HFFc6 (cell line): ENCODE measurements at places on chromosomes 7 and 10.

GRCh38 chr10:3131098-3131497 lies 41.5 kb downstream of the PITRM1 start:
- no peak for DNase-seq

GRCh38 chr7:131431289-131431688 lies 103.6 kb downstream of the MKLN1 start:
- no peak for DNase-seq

DNA sequence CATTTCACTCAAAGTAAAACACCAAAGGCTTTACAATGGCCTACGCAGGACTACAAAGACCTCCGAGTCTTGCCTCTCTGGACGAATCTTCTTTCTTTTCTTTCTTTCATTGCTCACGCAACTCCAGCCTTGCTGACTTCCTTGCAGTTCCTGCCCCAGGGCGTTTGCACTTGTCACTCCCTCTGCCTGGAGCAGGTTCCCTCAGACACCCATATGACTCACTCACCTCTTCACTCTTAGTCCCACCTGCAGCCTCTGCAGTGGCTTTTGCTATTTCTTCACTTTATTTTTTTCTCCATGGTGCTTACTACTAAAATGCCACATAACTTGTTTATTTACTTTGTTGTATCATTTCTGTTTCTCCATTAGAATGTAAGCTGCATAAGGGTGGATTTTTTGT lies 33.1 kb downstream of the GHRHR start:
- no peak for DNase-seq

DNA sequence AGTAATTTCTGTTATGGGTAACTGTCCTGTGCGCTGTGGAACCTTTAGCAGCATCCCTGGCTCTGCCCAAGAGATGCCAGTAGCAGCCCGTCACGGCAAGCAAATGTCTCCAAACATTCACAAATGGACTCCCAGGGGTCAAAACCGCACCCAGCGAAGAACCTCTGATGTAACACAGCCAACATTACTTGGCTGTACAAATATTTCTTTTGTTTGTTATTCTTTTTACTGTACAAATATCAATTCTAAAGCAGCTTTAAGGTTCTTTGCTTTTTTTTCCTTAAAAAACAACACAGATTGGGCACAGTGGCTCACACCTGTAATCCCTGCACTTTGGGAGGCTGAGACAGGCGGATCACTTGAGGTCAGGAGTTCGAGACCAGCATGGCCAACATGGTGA lies 182.5 kb downstream of the KMT2E start:
- DNase-seq, result no peak

DNA sequence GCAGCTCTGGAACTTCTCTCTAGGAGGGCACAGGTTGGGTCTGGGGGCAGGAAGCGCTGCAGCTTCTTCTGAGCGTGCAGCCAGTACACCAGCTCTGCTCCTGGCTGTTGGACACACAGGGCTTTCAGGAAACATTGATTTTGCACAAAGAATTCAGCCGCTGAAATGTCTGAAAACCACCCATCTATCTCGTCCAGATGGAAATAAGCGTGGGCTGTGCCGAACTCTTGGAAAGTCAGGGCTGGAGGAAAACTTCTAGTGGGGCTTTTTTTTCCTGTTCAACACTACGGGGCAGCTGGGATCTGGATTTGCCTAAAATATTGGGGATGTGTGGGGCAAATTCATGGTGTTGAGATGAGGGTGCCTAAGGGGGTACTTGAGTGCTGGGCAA lies 31.2 kb downstream of the PALD1 start:
- no peak for DNase-seq

- DNase-seq, result no peak
Measured at GRCh38 chr7:112699725-112700513, 90.3 kb downstream of the TMEM168 start.

DNA sequence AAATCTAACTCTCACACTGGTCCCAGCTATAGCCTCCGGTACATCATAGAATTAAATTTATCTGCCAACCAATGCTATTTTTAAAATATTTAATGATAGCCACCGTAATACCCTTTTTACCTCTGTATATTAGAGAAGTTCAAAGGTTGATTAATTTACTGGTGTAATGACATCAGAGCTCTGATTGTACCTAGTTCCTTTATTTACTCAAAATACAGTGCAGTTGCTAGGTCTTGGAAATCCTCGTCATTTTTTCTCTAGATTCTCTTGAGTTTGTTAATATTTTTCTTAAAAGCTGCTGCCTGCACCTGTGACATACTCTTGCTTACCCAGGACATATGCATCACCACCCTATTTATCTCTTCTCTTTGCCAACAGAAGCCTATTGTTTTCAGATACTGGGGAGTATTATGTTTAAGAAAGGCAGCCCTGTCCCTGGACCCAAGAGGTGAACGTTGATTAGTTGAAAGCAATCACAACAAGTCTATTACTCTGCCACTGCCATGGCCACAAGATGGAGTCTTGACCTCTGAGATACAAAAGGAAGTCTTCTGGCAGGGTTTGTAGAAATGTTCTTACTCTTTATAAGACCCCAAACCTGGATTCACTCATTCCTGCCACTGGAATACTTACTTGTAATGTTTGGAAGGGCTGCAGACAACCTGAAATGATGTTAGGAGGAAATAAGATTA lies 25.6 kb upstream of the TMEM26 start:
- no peak for DNase-seq

- no peak for DNase-seq
Measured at GRCh38 chr10:5985029-5985428, 7.7 kb upstream of the IL15RA start.

GRCh38 chr7:154387252-154387651 lies 335.1 kb downstream of the DPP6 start:
- no peak for DNase-seq

DNA sequence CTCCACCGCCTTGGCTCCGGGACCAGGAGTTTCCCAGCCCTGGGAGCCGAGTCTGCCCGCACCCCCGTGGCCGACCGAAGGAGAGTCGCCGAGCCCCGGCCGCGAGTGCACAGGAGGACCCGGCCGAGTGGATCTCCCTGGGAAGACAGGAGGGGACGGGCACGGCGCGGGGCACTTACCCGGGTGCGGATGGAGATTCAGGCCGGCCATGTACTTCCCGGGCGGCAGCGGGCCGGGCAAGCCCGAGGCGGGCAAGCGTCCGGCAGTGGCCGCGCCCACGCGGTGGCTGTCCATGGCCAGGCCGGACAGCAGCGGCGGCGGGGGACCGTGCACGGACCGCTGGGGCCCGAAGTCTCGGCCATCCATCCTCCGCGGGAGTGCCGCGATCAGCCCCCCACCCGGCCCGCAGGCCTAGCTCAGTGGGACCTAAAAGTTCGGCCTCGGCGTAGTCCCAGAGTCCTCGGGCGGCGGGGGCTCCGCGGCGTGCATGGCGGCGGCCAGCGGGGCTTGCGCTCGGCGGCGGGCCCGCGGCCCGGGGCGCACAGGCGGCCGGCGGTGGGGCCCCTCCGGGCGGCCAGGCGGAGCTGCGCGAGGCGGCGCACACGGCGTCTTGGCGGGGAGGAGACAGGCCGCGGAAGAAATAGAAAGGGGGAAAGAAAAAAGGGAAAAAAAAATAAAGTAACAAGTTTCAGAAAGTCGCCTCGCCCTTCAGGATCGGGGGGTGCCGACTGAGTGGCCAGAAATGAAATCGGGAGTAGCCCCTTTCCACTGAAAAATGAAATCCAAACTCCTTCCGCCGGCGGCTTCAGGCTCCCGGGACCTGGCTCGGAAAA lies 2.5 kb downstream of the TNRC18 start:
- DNase-seq, result no peak

DNA sequence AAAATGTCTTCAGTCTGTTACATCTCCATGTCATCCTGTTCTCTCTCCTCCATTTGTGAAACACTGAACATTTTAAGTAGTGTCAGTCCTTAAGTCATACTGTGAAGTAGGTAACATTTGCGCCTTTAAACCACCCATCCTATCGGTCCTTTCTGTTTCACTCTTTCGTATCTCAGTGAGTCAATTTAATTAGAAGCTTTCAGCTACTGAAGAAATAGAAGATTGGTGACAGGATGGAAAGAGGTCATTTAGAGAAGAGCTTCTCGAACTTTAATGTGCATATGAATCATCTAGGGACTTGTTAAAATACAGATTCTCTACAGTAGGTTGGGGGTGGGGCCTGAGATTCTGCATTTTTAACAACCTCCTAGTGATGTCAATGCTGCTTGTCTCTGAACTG lies 113.4 kb downstream of the SRI start:
- no peak for DNase-seq

GRCh38 chr10:10911471-10911921 lies 106.2 kb upstream of the CELF2 start:
- DNase-seq, result peak; percentile 78

- no peak for DNase-seq
Measured at GRCh38 chr10:129659508-129660268, 192.6 kb downstream of the MGMT start.

DNA sequence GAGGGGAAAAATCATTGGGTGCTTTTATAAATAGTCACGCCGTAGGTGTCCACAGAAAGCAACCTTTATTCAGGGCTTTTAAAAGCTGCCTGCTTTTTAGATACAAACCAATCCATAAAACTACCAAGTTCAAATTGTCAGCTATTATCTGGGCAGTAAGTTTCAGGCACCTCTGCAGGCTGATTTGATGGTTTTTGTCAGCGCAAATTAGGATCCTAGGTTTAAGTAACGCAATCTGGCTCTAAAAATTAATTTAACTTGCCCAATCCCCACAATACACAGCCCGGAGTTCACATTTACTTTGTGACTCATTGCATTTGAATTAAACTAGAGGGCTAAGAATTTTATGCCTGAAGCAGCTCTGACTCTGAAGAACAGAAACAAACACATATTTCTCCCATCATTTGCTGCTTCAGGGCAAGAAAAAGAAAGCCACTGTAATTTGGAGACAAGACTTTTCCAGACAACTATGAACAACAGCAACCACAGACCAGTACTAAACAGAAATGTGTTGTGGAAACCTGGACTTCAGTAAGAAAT lies 43.3 kb downstream of the NRP1 start:
- peak; percentile 96 for DNase-seq

DNA sequence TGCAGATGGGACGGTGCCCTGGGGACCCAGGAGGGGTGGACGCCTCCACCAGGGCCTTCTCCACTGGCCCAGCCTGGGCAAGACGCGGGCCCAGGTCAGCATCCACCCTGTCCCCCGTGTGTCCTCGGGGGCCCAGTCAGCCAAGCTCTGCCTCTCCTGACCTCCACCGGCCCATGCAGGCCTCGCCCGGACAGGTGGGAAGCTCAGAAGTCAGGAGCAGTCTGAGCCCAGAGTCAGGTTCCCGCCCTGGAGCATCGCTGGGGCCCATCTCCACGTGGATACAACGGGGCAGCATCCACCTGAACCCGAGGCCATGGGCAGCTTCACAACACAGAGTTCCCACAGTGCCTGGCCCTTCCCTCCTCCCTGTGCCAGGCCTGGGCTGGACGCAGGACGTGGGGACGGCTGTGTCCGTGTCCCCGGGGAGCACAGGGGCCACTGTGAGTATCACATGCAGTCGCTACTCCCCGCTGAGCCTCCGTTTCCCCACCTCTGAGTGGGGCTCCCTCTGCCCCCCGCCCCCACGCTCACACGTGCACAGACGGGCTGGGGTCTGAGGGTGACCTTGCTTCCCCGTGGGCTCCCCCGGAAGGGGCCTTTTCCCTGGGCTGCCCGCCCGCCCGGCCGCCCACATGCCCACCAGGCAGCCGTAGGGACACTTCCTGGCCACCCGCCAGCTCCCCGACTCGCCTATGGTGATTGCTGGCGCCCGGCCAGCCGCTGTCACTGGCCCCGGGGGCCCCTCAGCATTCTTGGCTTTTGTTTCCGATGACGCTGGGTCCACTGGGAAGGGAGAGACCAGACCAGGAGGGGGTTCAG lies 64.3 kb downstream of the PDGFA start:
- no peak for DNase-seq

- no peak for DNase-seq
Measured at GRCh38 chr10:66983475-66983818, 57.6 kb downstream of the LRRTM3 start.

DNA sequence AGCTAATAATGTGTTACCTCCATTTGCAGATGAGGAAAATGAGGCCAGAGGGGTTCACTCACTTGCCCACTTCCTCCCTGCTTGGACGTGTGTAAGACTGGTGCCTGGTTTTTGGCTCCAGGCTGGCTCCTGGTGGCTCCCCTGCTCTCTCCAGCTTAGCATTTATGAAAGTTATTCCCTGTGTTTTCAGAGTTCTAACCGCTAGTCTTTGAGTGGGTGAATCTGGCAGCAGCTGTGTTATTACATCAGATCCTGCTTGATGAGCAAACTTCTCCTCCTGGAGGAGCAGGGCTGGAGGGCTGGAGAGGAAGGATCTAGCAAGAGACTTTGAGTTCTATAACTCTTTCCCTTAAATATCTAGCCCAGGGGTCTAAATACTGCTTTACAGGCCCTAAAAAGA lies 80.9 kb upstream of the AGBL3 start:
- peak; percentile 85 for DNase-seq

DNA sequence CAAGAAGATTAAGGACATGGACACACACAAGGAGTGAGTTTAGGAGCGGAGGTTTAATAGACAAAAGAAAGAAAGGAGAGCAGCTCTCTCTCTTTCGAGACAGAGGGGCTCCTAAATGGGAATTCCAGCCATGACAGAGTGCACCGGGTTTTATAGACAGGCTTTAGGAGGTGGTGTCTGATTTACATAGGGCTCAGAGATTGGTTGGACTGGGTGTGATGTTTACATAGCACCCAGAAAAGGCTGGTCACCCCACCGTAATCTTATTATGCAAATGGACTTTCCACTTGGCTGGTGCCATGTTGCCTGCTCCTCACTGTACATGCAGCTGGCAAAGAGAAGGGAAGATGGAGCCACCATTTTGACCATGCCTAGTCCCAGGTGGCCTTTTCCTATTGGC lies 28.4 kb upstream of the MRC1 start:
- DNase-seq, result no peak

DNA sequence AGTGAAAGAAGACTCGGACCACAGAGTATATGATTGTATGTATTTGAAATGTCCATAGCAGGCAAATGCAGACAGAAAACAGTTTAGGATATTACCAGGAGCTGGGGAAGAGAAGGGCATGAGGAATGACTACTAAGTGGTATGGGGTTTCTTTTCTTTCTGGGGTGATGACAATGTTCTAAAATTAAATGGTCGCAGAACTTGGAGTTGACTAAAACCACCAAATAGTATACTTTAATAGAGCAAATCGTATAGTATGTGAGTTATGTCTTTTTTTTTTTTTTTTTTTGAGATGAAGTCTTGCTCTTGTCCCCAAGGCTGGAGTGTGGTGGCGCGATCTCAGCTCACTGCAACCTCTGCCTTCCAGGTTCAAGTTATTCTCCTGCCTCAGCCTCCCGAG lies 34.6 kb downstream of the XRCC2 start:
- DNase-seq, result no peak

DNA sequence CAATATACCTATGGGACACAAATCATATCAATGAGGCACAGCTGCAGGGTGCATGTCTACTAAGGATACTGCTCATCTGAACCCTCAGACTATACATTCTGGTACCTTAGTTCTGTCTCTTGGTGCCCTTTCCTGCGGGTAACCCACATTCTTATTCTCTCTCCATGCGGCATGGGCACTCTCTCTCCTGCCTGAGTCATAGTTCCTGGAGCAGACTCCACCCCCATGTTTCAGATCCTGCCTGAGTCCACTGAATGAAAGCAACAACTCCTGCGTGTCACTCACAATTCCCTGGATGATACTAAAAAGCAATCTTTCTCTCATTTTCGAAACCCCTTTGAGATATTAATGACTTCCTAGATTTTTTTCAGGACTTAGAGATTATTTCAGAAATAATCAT lies 653.1 kb upstream of the C7orf33 start:
- no peak for DNase-seq

GRCh38 chr7:142927085-142927745 lies 6.3 kb downstream of the TRPV5 start:
- no peak for DNase-seq
